ENCODE measurements at places on chromosomes 5 and 9.

GRCh38 chr9:86098824-86099700 lies at the start of gene GOLM1:
Gene GOLM1 (minus strand): TSS chr9:86099558. CDS start chr9:86079320, 20,238 bp downstream.
- no peak for DNase-seq

- no peak for DNase-seq
Observed at GRCh38 chr9:103799959-103800358, 294.1 kb upstream of the SMC2 start.

DNA sequence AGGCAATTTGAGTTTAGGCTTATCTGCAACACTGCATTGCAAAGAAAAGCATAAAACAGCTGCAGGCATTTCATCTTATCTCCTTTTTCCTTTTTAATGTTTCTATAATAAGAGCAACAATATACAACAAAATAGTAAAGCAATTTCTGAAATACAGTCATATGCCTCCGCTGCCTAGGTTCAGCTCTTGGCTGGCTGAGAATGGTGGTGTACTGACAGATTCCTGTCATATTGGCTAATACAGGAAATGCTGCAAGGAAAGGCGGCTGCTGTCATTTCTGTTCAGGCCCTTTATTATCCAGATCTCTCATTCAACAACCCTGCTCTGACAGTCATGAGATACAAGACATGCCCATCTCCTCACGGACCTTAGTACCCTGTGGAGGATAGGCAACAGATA lies 677.0 kb downstream of the TAF11L14 start:
- DNase-seq, result no peak

DNA sequence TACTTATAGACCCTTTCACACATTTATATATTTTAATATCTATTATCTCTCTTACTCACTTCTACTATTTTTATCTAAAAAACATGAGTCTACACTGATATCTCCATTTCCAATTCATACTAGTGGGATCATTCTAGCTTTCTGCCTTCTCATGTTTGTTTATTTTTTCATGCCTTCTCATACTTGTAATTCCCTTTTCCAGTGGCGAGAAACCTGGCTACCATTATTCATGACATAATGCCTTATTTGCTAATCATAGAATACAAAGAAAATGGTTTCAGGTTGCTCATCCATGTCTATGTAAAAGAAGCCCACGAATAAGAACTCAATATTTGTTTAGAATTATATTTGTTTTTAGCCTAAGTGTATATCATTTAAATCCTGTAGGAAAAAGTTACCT lies 232.7 kb upstream of the ACTBL2 start:
- DNase-seq, result no peak

DNA sequence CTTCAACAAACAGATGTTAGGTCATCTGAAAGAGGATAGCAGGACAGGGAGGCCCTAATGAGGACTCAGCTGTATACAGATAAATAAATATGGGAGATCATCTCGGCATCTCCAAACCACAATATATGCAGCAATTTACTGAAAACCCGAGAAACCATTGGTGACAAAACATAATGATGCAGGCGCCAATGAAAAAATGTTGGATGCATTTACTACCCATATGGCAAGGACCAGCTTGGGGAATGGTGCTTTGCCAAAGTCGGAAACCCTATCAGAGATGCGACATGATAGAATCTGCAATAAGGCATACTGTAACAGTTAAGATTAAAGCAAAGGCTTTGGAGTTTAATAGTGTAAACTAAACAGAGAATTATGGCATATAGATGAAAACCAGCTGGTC lies 92.0 kb downstream of the SNCAIP start:
- DNase-seq, result no peak

DNA sequence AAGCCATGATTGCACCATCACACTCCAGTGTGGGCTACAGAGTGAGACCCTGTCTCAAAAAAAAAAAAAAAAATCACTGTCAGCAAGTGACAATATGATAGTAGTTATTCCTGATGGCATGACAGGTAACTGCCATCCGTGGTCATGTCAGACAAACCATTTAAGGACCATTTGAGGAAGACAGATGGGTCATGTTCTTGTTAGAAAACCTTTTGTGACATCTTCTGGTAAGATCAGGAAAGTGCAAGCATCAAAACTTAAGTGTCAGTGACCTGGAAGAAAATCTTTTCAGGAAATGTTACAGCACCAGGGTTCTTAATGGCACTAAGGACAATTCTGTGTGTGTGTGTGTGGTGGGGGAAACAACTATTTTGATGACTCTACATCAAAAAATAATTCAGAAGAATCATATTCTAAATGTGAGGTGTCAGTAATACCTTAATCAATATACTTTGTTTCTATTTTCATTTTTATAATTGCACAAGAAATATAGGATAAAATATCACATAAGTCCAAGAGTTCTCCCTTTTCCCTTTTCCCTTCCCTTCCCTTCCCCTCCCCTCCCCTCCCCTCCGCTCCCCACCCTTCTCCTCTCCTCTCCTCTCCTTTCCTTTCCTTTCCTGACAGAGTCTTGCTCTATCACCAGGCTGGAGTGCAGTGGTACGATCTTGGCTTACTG lies 17.8 kb downstream of the SLC38A9 start:
- DNase-seq, result no peak

DNA sequence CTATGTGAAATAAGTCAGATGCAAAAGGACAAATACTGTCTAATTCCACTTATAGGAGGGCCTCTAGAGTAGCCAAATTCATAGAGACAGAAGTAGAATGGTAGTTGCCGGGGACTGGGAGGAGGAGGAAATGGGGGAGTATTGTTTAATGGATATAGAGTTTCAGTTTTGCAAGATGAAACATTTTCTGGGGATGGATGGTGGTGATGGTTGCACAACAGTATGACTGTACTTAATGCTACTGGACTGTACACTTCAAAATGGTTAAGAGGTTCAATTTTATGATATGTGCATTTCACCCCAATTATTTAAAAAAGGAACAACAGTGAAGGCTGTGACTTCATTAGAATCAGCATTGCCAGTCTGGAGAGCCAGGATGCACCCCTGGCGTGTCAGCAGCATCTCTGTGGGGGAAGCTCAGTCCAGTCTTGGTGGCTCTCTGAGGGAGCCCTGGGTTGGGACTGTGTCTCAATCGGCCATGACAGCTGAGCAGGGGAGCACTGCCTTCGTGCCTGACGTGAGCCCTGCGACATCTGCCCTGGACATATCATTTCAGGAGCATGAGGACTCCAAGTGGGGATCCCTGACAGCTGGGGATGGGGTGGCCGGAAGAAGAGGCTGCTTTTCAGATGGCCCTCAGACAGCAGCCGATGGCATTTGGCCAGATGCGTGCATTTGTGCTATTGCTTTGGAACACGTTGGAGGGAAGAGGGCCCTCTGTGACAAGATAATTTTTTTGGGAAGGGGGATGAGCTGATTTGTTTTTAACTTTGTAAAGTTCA lies 130.8 kb upstream of the STC2 start:
- no peak for DNase-seq

GRCh38 chr9:94779031-94779430 lies 52.5 kb downstream of the AOPEP start:
- no peak for DNase-seq

DNA sequence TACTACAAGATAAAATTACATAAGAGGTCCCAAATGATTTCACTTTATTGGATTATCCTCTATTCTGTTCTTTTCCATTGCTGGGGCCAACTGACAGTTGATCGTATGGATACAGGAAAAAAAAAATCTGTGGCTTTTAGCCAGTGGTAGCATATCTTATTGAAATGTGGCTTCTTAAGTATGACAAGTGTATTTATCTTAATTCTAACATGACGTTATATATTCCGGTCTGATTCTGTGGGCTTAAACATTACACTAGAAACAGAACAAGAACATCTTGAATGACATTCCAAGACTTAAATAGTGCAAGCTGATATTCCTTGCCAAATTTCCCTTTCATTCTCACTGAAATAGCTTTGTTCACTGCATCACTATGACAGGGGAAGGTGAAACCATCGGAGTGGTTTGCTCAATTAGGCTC lies 117.9 kb downstream of the INSYN2B start:
- DNase-seq, result no peak

- no peak for DNase-seq
Observed at GRCh38 chr9:107360098-107360497, 77.0 kb downstream of the RAD23B start.

All from NCI-H1436 treated with DMSO at 0.1 percent for 48 hours (cell line).